ENCODE measurements at places on chromosomes 5 and 9. TPM values are rescaled to one million over a fixed set of nuclear protein-coding genes. Genes with fewer than 3 reads are reported as not detected.

DNA sequence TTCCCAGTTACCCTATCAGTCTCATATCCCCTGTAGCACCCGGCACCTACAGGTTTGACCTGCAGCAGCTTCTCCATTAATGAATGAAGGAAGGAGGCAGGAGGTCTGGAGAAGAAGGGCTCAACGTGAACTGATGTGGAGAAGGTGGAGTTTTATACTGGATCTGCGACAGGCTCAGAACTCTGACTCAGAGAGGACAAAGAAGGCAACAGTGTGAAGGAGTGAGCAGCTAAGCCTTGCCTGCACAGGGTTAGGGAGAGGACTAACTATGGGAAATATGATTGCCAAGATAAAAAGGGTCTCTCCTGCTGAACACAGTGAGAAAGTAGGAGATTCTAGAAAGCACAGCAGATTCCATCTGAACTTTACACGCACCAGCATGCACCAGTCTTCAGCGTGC, 23.6 kb downstream of the RASEF start:
- DNase-seq: no peak
- no peak overlapping the region for H3K27ac ChIP-seq
- H3K27me3 ChIP-seq: peaks cover 11% of the 10 kb centered on the region
- no peak overlapping the region for H3K4me3 ChIP-seq
- no peaks in the 10 kb centered on the region for H3K36me3 ChIP-seq

DNA sequence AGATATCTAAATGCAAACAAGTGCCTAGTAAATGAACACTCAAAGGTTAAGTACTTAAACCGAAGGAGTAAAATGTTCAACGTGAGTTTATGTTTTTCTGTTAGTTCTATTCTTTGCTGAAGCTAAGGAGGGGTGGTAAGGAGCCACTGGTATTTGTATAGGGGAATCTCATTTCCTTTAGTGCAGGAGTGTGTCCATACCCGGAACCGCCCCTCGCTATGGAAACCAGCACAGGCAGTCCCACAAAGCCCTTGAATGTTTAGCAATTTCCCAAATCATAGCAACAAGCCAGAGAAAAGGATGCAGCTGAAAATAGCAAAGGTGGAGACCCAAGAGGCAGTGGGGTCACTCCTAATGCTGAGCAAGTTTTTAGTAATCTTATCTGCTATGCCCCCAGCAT, 78.8 kb upstream of the STK32A start:
- H3K36me3 ChIP-seq: no peaks in the 10 kb centered on the region
- H3K27ac ChIP-seq: no peak overlapping the region
- no peak overlapping the region for H3K4me3 ChIP-seq
- no peaks in the 10 kb centered on the region for H3K27me3 ChIP-seq

The APBA1 gene
- 3.8 TPM for total RNA-seq

DNA sequence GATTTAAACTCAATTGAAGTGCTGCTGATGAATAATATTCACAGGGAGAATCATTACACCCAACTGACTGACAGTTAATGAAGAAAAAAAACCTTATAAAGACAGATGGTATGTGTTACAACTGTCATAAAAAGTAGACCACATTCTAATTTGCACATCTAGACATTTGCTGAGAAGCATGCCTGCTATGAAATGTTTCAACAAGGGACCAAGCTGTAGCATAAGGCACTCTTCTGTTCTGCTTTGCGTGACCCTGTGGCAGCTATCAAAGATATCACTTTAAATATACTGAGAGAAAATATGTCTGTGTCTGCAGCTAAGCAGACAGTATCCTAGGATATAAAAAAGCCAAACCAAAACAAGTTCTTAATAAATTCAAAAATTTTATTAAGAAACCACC, 153.7 kb downstream of the TMEM232 start:
- H3K36me3 ChIP-seq: no peaks in the 10 kb centered on the region
- no peaks in the 10 kb centered on the region for H3K27me3 ChIP-seq
- no peak overlapping the region for H3K27ac ChIP-seq
- H3K4me3 ChIP-seq: no peak overlapping the region

The MARVELD2 gene
- 0.54 TPM for total RNA-seq

Measured in IMR-90 (cell line).